ENCODE measurements at places on chromosomes 7 and 10.

GRCh38 chr10:95792211-95792780 lies 36.3 kb downstream of the ENTPD1 start:
- no peak for DNase-seq

DNA sequence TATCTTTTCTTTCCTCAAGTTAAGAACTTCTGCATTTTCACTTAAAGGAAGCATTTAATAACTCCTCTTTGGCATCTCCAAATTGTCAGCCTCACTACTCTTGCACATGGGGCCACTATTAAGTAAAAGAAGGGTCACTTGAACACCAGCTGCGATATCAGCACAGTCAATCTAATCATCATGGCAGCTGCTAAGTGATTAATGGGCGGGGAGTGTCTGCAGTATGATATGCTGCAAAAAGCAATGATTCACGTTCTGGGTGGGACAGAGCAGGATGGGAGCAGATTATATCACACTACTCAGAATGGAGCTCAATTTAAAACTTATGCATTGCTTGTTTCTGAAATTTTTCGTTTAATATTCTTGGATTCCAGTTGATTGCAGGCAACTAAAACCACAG lies 447.4 kb upstream of the PFKP start:
- DNase-seq = no peak

GRCh38 chr7:152893801-152894294 lies 134.3 kb downstream of the ACTR3B start:
- DNase-seq = no peak

- peak; percentile 36 for DNase-seq
These were observed 189.8 kb upstream of the IMMP2L start for GRCh38 chr7:111752022-111752582.

DNA sequence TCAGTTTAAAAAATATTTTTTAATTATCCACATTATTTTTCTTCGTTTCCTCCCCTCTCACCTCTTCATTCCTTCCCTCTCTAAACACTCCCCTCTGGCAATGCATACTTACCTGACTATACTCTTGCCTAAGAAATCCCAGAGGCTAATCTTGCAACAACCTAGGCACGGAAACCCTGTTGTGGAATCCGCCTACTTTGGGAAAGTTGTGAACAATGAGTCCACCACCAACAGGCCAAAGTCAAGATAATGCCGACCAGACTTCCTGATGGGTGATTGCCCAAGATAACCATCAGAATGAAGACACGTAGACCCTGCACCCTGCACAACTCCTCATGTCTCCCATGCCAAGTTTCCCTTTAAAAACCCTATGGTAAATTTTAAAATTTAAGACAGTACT lies 521.5 kb downstream of the KIF20B start:
- DNase-seq = no peak

DNA sequence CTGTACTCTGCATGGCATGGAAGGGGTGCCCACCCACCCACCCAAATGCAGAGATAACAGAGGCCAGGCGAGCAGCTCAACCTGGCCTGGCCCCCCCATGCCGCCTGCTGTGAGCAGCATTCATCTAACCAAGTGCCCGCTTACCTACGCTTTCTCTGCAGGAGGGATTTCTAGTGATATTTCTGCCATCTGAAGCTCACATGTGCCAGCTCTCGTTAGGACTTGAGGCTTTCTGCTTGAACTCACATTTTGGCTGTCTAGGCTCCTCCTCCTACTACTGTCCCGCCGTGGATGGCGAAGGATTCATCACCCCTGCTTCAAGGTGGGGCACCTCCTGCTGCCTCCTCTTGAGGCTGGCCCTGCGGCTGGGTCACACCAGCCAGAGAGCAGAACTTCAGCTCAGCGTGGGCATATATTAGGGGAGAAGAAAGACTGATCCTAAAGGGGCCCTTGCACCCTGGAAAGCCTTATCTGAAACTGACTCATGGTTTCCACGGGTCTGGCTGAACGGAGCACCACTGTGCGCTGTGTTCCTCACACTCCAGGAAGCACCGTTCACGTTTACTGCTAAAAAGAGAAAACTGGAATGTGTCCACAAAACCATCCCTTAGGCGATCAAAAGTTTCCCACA lies 45.5 kb downstream of the CTBP2 start:
- DNase-seq = no peak

DNA sequence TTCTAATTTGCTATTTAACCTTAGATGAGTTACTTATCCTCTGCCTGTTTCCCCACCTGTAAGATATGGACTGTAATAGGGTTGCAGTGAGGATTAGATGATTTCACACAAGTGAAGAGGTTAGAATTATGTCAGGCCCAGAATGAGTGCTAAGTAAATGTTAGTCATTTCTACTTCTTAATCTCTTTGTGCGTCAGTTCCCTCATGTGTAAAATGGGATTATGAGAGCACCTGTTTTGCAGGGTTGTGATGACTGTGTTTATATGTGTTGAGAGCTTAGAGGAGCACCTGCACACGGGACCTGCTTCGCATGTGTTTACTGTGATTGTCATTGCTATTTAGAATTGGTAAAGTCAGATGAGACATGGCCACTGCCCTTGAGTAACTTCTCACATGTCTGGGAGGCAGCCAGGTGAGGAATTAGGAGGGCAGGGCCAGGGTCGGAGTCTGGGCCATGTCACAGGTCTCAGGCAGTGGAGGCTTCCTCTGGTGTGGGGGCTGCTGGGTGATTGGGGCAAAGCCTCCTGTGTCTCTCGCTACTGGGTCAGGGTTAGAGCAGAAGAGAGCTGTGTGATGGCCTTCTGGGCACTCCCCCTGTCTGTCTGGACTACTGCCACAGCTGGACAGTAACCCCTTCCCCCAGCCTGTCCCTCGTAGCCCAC lies 106.7 kb downstream of the WDFY4 start:
- DNase-seq = no peak

GRCh38 chr10:34392641-34393170 lies 422.4 kb downstream of the PARD3 start:
- no peak for DNase-seq

GRCh38 chr7:28276298-28276697 lies 95.7 kb upstream of the JAZF1 start:
- DNase-seq = no peak

DNA sequence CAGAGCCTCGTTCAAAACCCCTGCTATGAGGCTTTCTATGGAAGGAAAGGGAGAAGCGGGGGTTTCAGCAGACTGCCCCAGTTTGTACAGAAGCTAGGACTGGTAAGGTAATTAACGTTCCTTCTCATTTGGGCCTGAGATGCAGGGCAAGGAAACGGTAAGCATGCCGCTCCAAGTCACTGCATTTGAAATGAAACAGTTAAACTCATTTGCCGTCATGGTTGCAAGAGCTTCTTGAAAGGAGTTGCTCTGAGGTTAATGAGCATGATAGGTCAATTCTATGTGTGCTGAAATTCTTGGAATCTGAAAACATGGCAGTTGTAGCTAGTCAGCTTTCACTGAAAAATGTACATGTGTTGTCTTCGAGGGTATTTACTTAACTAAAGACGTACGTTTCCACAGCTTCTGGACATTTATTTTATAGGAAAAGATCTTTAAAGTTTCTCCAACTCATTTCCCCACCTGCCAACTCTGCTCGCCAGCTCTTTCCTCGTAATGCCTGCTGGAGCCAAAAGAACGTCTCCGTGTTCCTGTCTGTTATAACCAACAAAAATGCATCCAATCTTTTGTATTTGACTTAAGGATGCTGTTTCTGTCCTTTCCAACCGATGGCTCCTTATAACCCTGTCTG lies 73.3 kb downstream of the ADAM12 start:
- no peak for DNase-seq

DNA sequence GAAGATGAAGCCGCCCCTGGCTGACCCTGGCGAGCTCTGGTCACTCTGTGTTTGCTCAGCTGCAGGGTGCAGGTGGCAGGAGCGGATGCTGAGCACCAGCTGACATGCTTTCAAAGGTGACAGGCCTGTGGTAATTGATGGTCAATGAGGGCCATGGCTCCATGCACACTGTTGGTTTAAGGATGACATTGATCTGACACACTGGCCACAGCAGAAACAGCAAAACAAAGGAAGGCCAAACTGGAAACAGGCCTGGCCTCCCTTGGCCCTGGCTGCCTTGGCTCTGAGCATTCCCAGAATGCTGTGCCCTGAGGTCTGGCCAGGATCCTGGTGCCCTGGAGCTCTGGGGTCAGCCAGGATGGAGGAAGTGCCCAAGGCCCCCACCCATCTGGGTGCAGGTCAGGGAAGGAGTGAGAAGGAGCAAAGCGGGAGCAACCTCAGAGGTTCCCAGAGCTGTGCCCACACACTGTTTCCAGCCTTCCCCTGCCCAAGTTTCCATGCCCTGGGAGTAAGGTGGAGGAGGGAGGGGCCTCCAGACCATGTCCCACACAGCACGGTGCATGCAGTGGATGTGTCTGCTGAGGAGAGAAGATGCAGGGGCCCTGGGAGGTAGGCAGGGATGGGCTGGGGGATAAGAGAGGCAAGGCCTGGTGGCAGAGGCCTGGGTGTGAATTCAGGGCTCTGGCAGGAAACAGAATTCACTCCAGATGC lies 302.2 kb downstream of the RPS24 start:
- no peak for DNase-seq
